Activated CD8-positive, alpha-beta memory T cell treated with anti-CD3 and anti-CD28 coated beads for 1 hour (primary cell): ENCODE measurements at places on chromosomes 2 and 18.

GRCh38 chr2:235988271-235989015, 179.7 kb downstream of the GBX2 start:
- DNase-seq = no peak

- no peak for DNase-seq
Observed at GRCh38 chr2:208916881-208917280, 507.0 kb upstream of the MAP2 start.

DNA sequence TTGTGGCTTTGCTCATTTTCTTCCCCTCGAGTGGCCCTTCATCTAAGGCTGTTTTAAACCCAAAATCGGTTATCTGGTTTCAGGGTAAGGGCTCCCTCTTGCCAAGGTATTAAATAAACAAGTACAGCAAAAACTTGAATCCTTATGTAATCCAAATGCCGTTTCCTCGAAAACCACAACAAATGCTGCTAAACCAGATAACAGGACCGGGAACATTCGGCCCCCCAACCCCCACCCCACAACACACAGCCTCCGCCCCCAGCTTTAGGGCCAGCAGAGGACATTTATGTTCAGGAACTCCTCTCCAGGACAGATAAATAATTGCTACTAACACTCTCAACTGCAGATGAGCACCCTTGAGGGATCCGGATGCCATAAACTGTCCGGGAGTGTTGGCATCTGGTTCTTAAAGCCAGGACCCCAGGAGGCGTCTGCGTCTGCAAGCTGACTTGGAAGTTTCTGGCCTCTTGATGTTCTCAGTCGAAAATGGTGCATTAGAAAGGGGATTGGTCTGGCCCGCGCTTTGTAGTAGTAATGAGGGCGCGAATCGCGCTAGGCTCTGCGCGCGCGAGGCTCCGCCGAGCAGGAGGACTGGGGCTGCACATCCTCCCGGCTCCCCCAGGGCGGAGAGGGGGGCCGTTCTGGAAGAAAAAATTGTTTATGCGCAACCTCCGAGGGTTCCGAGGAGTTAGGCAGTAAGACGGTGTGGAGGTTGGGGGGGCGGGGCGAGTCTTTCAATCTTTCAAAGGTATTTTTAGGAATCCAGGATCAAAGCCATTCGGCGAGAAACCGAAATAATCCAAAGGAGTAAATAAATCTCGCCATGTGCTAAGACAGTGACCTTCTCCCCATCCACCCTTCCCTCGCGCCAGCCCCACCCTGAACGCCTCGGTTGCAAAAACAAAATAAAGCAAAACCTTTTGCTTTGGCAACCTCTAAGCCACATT, 3.9 kb upstream of the ID2 start:
- DNase-seq = no peak

- peak; percentile 10 for DNase-seq
Observed at GRCh38 chr2:229920011-229920641, 1.7 kb downstream of the TRIP12 start.

DNA sequence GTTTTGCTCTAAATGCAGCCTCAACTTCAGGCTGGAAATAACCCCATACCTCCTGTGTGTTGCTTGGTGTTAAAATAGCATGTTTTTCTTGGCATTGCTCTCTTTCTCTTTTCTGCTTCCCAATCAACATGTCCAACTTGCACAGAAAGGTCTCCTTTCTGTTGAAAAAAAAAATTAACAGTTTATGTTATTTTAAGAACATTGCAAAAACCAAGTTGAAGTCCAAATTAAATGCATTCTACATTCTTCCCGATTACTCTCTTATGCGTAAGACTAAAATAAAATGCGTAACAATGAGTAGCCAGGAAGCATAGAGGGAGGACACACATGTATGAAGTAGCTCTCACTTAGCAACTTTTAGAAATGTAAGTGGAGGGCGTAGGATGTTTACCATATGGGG, 1406.1 kb upstream of the NXPH2 start:
- no peak for DNase-seq

DNA sequence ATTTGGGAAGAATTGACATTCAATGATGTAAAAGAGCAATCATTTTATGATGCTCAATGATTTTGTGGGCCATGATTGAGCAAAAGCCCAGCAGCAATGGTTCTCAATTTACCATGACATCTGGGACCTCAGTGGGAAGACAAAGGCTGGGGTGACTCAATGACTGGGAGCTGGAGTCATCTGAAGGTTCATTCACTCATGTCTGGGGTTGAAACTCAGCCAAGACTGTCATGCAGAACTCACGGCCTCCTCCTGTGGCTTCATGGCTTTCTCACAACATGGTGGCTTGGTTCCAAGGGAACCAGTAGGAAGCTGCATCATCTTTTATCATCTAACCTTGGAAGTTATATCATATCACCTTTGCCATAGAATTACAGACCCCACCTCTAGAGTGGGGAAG, 45.1 kb upstream of the CD226 start:
- no peak for DNase-seq

GRCh38 chr18:39699340-39699964, 2133.9 kb upstream of the CELF4 start:
- no peak for DNase-seq

DNA sequence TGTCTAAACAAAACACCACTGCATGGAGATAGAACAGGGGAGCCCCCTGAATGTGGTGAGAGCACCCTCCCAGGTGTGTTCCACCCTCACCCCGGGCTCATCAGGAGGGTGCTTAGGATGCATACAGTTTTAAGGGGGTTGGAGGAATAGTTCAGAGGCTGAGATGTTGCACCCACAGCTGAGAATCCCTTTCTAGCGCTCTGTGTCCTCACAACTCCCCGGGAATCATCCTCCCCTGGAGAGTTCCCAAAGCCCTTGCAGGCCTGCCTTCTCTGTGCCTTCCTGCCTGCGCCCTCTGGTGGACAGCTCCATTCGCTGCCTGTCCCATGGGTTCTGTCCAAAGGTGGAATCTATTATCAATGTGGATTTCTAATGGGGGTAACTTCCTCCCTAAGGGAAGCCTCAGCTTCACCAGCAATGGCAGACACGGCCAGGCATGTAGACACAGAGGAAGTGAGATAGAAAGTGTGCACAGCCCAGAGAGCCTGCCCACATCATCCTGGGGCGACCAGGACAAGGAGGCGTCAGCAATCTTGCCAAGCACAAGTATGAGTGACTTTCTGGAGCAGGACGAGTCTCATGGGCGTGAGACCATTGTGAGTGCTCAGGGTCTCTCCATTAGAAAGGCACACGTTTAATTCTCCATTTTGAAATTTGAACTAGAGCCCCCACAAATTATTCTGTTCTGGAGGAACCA, 1.2 kb upstream of the UGT1A5 start:
- DNase-seq = peak; percentile 55

DNA sequence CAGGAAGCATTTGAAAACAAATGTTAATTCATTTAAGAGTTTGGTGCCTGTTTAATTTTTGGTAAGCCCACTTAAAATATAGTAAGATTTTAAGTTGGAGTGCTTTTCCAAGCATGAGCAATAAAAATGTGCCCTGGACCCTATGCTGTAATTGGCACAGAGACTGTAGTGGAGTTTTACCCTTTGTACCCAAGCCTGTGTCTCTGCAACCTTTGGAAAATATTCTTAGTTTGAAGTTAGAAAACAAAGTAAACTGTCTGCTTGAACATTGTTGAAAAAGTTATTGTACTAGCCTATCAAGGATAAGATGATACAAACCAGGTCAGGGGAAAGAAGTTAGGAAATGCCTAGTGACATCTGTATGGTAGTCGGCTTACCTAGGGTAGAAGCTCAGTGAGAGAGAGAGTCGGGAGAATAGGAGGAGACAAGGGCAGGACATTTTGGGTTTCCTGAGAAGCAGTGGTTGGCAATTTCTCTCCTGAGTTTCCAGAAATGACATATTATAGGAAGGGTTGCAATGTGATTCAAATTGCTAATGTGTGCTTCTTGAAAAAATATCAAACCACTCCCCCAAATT, 66.5 kb downstream of the CCDC85A start:
- DNase-seq = no peak

- DNase-seq = no peak
Observed at GRCh38 chr18:33761363-33761762, 183.3 kb downstream of the ASXL3 start.

- no peak for DNase-seq
Observed at GRCh38 chr2:211086049-211086448, 529.6 kb downstream of the CPS1 start.

- no peak for DNase-seq
Observed at GRCh38 chr18:39786477-39786876, 2168.6 kb upstream of the PIK3C3 start.

GRCh38 chr2:39119732-39120520, 925 bp downstream of the SOS1 start:
- no peak for DNase-seq

DNA sequence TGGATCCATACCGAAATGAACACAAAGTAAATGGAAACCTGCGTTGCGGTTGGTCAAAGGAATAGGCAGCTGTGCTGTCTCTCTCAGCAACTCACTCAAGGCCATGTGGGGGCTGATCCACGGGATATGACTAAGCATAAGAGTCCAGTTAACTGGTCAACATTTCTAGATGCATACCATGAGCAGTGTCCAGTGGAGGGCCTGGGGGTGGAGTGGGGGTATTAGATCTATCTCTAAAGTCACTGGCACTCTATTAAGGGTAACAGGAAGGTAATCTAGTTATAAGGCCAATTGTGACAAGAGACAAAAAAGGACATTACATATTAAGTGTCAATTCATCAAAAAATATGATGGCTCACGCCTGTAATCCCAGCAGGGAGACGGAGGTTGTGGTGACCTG, 136.8 kb downstream of the TTC32 start:
- no peak for DNase-seq

GRCh38 chr18:13125191-13125590, 93.4 kb upstream of the LDLRAD4 start:
- DNase-seq = no peak

- DNase-seq = no peak
Observed at GRCh38 chr2:160321006-160321405, 120.9 kb upstream of the ITGB6 start.

DNA sequence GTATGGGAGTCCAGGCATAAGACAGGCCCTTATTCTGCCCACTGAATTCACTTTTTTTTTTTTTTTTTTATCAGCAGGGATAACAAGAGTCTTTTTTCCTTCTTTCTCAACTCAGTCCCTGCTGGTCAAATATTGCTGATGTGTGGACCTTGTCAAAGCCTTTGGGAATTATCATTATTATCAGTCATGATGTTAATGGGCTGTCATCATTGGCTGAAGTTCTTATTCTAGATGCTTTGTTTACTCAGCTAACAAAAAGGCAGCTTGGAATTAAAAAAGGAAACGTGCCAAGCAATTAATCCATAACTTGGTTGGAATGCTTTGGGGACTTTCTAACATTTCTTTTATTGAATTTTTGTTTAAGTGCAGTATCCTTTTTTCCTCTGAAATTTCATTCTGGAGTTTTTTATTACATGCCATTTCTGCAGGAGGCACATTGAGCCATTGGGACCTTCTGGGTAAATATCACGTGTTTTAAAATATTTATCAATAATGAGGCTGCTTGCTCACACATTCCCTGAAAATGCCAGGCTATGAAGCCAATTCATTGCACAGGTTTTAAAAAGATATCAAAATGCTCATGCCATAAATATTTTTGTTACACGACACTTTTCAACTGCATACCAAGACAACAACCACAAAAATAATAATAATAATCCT, 246.3 kb downstream of the TXNL1 start:
- DNase-seq = no peak

- no peak for DNase-seq
Observed at GRCh38 chr2:63539416-63540162, 48.7 kb downstream of the WDPCP start.

DNA sequence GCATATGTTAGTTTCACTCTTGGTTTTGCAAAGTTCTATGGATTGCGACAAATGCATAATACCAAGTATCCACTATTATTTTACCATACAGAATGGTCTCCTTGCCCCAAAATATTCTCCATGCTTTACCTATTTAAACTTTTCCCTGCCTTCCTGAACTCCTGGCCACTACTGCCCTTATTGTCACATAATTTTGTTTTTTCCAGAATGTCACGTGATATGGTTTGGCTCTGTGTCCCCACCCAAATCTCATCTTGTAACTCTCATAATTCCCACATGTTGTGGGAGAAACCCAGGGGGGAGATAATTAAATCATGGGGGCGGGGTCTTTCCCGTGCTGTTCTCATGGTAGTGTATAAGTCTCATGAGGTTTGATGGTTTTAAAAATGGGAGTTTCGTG, 760.0 kb downstream of the METTL4 start:
- DNase-seq = no peak

GRCh38 chr2:126945118-126945517, 46.4 kb downstream of the TEX51 start:
- no peak for DNase-seq

DNA sequence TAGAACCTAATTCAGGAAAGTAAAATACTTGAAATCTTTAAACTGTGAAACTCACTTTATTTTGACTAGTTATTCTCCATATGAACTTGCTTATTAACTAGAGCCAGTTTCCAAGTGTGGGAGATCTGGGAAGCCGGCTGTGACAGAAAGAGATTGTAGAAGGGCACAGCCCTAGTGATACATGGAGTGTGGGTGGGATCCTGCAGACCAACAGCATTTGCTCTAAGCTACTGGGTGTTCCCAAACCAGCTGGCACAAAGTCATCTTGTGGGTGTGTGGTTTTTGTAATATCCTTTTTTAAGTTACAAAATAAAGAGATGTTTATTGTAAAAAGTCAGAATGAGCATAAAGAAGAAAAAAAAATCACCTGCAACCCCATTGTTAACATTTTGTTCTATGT, 3.4 kb downstream of the DUSP19 start:
- no peak for DNase-seq

GRCh38 chr18:77658299-77658662, 408.6 kb downstream of the GALR1 start:
- no peak for DNase-seq

- no peak for DNase-seq
Observed at GRCh38 chr2:185757356-185757755, 18.8 kb downstream of the FSIP2 start.

DNA sequence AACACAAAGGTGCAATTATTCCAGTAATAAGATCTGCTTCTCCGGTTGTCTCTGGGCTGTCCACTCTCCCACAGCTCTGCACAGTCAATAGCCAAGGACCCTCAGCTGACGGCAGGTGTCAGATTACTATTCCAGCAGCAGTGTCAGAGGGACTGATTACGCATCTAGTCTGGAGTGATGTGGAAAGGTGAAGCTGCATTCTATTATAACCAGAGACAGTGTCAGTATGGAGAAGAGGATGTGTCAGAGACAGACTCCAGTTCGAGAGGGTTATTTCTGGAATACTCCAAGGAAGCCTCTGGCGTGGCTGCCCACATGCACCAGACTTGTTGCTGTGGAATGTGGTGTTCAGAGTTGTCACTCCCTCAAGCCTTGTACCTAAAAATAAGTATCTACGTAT, 163.6 kb upstream of the TMEM200C start:
- no peak for DNase-seq
